ENCODE measurements at places on chromosomes 4 and X.

- DNase-seq: no peak
These were observed 18.0 kb downstream of the DGKQ start for GRCh38 chr4:955161-955921.

- no peak for DNase-seq
These were observed 80.0 kb upstream of the SLC34A2 start for GRCh38 chr4:25575611-25576010.

DNA sequence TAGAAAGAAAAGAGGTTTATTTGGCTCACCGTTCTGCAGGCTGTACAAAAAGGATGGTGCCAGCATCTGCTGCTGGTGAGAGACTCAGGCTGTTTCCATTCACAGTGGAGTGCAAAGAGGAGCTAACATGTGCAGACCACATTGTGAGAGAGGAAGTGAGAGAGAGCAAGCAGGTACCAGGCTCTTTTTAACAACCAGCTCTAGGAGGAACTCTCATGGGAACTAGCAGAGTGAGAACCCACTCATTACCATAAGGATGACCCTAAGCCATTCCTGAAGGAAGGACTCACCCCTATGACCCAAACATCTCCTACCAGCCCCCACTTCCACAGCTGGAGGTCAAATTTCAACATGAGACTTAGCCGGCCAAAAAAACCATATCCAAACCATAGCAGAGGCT, 158.6 kb upstream of the ADGRL3 start:
- DNase-seq: no peak

GRCh38 chr4:1746919-1747602, 25.7 kb downstream of the TACC3 start:
- DNase-seq: no peak

GRCh38 chrX:10906866-10907265, 204.3 kb upstream of the HCCS start:
- DNase-seq: no peak

- DNase-seq: no peak
These were observed 14.9 kb downstream of the ARHGAP36 start for GRCh38 chrX:131072871-131073571.

DNA sequence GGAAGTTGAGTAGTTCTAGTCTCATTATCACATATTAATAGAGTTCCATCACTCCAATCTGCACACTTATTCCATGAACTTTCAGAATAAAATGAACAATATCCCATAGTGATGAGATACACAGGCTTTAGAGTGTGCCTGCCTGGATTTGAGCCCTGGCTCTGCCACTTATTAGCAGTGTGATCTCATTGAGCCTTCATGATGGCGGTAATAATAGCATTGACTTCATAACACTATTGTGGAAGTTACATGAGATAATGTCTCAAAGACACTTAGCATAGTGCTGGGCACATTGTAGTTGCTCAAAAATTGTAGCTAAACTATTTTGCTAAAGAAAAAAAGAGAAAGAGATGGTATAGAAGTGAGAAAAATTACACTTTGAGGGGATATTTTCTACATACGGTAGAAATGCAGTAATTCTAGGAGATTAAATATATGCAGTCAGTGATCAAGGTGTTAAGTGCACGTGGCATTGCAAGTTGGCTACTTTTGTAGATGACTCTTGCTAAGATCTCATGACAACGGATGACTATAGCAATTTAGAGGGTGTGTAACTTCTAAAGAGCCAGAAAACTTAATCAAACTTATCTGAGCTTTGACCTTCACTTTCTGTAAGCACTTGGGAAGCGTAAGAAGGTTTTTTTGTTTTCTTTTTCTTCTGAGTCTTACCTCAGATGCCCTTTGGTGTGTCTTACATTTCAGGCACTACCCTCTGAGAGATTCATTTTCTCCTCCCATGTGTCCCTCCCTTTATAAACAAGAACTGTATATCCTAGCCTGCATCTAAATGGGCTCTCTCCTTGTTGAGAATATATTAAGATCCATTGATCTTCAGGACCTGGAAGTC, 380.6 kb upstream of the NR3C2 start:
- DNase-seq: no peak

DNA sequence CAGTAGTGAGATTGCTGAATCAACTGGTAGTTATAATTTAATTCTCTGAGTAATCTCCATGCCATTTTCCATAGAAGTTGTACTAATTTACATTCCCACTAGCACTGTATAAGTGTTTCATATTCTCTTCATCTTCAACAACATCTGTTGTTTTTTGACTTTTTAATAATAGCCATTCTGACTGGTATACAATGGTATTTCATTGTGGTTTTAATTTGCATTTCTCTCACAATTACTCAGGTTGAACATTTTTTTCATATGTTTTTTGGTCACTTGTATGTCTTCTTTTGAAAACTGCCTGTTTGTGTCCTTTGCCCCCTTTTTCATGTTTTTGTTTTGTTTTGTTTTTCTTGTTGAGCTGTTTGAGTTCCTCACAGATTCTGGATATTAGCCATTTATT, 880.2 kb downstream of the RAPGEF2 start:
- DNase-seq: no peak

DNA sequence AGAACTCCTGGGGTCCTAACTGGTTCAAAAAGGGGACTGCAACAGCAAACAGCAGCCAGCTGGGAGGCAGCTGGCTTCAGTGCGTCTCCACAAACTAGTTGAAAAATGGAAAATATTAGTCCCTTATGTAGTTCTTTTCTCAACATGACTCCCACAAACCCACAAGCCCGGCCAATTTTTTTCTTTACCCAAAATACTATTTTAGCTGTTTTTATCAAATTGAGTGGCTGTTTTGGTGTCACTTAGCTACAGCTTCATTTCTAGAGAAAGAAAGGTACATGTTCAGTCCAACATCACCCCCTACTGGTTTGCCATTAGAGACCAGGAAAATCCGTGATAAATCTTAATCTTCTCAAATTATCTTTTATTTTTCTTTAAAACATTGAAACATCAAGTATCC, 97.2 kb downstream of the GUCY2F start:
- no peak for DNase-seq

DNA sequence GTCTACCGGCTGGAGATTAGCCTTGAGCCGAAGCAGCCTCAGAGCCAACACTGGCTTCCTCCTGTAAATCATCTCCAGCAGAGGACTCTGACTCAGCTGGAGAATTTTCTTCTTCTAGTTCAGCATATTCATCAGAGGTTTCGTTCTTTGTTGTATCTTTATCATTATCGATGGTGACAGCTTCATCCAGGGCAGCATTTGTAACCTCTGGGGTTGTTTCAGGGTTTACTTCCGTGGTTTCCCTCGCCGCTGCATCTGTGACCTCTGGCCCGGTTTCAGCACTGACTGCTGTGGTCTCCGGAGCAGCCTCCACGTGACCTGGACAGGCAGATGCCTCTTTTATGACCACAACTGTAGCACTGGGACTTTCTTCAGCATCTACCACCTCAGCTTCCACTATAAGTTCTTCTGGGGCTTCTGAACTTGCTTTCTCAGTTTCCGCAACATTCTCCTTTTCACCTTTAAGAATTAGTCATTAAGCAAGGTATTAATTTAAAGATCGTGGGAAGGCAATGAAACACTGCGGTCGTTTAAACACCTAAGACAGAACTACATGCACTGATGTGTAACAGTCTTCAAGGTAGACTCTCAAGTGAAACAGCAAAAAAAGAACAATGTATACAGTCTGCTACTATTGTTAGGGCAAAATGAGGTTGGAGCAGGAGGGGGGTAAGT, 13.3 kb downstream of the MGARP start:
- DNase-seq: peak; percentile 74

GRCh38 chr4:76607846-76608245, 172.8 kb downstream of the SHROOM3 start:
- no peak for DNase-seq

DNA sequence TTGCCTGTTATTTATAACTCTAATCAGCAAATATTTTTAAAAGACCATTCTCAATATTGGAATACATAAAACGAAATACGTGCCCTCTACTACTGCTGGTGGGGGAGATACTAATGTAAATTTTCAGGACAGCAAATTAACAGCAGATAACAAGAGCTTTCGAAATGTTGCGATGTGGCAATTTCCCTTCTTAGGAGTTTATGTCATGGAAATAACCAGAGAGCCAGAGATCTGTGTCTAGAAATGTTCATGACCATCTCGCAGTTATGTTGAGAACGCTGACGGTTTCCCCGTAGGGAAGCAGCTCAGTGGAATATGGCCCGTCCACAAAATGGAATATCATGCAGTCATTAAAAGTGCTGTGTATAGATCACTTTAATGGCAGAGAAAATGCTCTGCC, 238.4 kb upstream of the PSAPL1 start:
- DNase-seq: no peak

DNA sequence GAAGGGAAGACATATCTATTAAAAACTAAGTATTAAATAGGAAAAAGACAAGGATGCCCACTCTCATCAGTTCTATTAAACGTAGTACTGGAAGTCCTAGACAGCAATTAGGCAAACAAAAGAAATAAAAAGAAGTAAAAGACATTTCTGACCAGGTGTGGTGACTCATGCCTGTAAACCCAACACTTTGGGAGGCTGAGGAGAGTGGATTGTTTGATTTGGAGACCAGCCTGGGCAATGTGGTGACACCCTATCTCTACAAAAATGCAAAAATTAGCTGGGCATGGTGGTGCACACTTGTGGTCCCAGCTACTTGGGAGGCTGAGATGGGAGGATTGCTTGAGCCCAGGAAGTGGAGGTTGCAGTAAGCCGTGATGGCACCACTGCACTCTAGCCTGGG, 1071.8 kb downstream of the FAT4 start:
- DNase-seq: no peak

DNA sequence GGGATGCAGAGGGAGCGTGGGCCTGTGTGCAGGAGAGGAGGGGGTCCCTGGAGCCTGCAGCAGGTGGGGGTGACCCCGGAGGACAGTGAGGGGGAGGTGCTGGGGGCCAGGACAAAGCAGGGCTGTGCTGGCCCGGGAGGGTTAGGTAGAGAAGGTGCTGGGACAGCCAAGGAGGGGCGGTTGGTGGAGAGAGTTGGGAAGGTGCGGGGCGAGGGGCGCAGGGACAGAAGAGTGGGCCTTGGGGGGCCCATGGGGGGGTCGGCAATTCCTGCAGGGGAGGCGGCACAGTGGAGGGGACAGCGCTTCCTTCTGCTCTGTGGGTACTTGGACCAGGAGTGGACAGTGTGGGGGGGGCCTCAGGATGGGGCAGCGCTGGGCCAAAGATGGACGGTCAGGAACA, 32.5 kb downstream of the LRPAP1 start:
- DNase-seq: no peak

GRCh38 chr4:184165291-184165690, 52.4 kb downstream of the ENPP6 start:
- DNase-seq: no peak

DNA sequence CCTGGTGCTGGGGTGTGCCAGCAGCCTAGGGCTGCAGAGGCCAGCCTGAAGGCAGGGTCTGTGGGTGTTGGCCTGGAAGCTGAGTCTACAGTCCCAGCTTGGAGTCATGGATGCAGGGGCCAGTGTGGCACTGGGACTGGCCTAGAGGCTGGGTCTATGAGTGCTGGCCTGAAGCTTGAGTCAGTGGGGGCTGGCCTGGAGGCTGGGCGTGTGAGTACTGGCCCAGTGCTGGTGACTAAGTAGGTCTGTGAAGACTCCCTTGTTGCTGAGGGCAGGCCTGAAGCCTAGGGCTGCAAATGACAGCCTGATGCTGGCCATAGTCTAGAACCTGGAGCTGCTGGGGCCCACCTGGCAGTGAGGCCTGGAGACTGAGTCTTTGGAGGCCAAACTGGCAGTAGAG, 31.3 kb upstream of the ALG13 start:
- DNase-seq: no peak

GRCh38 chr4:21801661-21802385, 146.7 kb downstream of the KCNIP4 start:
- no peak for DNase-seq

- no peak for DNase-seq
These were observed 245.9 kb downstream of the MID1IP1 start for GRCh38 chrX:39047174-39047573.

- no peak for DNase-seq
These were observed 352.9 kb downstream of the RAPGEF2 start for GRCh38 chr4:159455675-159456237.

DNA sequence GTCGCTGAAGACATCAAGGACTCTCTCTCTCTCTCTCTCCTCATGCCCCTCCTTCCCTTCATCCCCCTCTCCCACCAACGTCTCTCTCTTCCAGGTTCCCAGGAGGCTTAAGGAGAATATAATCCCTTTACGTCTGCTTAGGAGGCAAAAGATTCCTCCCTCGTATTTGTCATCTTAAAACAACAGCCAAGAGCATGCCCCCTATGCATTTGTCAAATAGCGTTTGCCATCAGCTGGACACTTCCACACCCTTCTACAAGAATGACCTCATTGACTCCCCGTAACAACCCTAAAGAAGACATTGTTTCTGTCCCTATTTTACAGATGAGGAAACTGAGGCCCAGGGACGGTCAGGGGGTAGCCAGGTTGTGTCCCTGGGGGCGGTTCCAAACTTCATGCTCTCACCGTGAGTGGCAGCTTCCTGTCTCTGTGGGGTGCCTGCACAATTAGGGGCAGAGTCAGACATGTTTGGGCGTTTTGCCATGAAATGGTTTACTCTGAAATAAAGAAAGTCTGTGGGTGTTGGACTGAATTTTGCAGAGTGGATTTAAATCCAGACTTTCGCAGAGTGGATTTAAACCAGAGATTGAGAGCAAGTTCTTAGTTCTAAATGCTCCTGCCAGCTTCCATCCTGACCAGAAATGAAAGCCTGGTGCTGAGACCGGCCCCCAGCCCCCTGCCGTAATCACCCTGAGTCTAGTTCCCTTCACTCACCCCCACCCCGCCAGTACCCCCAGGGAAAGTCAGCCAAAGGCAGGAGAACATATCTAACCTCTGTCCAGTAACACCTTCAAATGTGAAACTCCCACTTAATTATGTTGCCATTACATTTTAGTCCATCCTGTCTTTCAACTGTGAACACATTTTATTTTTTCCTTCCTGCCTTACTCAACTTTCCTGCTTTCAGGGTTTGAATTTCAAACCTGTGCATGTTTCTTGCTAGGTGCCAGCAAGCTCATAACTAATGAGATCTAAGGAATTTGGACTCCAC, 44.3 kb upstream of the TBL1X start:
- DNase-seq: no peak

DNA sequence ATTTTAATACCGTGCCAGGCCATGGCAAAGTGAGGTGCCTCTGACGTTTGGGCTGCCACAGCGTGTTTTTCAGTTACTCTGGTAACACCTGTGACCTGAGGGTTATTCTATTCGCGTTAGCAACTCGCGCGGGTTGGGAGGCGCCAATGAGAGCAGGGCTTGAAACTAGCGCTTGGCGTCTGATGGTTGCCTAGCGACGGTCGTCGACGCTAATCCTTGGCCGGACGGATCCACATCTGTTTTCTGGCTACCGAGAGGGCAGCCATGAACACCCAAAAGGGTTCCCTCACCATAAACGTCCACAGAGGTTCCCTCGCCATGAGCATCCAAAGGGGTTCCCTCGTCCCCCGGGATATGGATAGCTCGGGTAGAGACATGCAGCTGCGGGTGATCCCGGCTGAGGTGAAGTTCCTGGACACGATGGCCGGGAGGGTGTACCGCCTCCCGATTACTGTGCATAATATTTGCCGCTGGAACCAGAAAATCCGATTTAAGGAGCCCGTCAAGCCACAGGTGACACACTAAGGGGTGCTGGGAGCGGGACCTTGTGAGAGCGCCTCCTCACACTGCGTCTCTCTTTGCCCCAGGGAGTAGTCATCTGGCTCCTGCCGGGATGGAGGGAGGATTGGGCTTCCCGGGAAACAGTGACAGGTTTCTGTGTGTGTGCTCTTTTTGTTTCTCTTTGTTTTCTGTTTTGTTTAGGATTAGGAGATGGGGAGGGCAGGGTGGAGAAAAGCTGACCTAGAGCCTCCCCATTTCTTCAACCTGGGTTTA, at the start of gene CFAP47:
CFAP47 (plus strand) TSS at position 199 of the 774 bp plus-strand sequence; CDS start at position 265, 66 bp downstream.
- DNase-seq: no peak

Data from CD8-positive, alpha-beta T cell (primary cell).